Tongue (tissue), 3 donors: ENCODE measurements at places on chromosomes 4 and X. TPM values are rescaled to one million over a fixed set of nuclear protein-coding genes. Genes with fewer than 3 reads are reported as not detected.

Gene CCNB3
- 10.9 TPM for total RNA-seq

- no peak for DNase-seq
Measured at GRCh38 chr4:155761916-155762315, 3.1 kb downstream of the GUCY1B1 start.

Gene GPC4
- 66.7 TPM for total RNA-seq

- no peak for DNase-seq
Measured at GRCh38 chr4:159516556-159517140, 413.8 kb downstream of the RAPGEF2 start.

GRCh38 chr4:17578482-17578891 lies 1.5 kb downstream of the LAP3 start:
- no peak for DNase-seq

Gene OCIAD1
- 137 TPM for total RNA-seq
